ENCODE measurements at places on chromosomes 1 and 21.

- no peak for DNase-seq
These were observed 192.6 kb upstream of the FGGY start for GRCh38 chr1:59104191-59104760.

DNA sequence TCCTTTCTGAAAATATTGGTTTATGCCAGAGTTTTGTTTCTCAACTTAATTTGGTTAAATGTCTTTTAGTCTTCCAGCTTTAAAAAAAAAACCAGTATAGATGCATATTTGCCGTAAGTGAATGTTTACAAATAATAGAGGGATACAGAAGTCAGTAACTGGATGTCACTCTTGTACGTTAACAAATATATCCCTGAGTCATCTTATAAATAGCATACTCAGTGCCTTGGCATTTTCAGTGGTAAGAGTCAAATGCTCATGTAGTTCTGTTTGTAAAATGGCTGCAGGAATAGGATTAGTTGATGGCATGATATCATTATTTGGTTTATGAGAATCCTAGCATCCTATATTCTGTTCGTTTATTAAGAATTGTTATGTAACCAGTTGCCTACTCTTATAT is 55.4 kb downstream of the SPEN start:
- no peak for DNase-seq

DNA sequence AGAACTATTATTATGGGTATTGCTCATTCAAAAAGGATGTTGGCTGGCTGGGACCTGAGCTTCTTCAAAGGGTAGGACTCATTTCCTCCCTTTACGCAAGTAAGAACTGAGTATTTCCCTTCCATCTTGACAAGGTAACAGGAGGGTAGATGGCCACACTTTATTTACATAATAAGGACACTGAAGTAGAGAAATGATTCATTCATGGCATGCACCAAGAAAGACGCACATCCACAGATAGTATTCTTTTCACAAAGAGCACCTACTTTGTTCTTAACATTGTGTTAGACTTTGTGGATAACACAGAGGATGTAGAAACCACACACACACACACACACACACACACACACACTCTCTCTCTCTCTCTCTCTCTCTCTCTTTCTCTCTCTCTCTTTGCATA is 82.9 kb downstream of the FAM78B start:
- no peak for DNase-seq

DNA sequence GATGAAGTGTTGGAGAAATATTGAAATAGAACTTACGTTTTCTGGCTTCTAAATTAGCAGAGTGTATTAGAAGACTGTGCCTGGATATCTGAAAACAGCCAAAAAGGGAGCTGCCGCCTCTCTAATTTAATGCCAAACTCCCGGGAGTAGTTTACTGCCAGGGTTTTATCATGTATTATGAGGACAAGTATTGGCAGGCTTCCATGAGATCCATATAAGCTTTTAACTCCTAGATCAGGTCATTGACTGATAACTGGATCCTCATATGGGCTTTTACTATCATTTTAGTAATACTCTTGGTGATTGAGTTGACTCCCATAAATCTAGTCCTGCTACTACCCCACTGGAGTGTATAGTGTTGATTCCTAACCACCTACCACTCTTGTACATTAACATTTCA is 178.4 kb upstream of the CXADR start:
- peak; percentile 39 for DNase-seq

DNA sequence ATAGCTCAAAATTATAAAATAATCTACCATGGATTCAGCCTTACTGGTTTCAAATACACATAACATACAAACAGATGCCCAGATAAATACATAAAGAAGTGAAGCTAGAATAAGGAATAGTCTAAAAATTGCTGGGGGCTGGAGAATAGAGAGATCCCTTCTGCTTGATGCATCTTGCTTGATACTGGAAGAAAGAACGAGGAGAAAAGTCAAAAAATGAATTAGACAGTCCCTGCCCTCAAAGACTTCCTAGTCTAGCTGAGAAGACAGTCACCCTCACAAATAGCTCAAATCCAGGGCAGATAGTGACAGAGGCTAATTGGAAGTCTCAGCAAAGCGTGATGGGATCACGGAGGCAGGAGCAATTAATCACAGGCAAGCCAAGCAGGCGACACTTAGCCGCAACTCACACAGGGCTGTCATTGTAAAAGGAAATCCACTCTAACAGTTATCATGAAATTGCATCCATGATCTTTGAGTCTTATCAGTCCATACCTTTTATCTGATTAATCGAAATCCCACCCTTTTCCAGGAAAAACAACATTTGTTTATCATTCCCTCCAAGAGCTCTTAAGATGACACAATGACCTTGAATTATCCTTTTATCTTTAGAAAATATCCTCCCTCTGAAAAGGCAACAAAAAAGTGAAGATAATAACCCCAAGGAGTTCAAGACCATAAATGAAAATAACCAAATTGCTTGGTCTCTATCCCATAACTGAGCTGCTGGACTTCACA is 59.7 kb upstream of the TIAM1 start:
- DNase-seq, result peak; percentile 96

- DNase-seq, result no peak
These were observed 13.7 kb upstream of the ACADM start for GRCh38 chr1:75710832-75711231.

GRCh38 chr1:156560585-156561163 is 11.7 kb downstream of the IQGAP3 start:
- peak; percentile 96 for DNase-seq

DNA sequence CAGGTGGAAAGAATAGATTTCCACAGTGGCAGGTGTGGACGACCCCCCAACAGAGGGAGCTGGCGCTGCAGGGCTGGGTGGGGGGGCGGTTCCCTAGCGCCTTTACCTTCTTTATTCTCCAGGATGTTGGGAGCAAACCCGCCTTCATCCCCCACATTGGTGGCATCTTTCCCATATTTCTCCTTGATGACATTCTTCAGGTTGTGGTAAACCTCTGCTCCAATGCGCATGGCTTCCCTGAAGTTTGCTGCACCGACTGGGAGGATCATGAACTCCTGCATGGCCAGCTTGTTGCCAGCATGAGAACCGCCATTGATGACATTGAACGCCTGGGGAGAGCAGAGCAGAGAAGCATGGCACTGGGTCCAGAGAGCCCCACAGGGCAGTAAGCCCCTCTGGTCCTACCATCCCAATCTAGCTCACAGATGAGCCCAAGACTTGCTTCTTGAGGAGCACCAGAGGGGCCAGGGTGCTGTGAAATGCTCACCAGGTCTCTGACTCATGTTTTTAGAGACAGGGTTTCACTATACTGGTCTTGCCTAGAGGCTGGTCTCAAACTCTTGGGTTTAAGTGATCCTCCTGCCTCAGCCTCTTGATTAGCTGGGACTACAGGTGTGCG is 12.2 kb downstream of the ENO1 start:
- no peak for DNase-seq

- DNase-seq, result no peak
These were observed 94.8 kb downstream of the MIS18A start for GRCh38 chr21:32184065-32184464.

DNA sequence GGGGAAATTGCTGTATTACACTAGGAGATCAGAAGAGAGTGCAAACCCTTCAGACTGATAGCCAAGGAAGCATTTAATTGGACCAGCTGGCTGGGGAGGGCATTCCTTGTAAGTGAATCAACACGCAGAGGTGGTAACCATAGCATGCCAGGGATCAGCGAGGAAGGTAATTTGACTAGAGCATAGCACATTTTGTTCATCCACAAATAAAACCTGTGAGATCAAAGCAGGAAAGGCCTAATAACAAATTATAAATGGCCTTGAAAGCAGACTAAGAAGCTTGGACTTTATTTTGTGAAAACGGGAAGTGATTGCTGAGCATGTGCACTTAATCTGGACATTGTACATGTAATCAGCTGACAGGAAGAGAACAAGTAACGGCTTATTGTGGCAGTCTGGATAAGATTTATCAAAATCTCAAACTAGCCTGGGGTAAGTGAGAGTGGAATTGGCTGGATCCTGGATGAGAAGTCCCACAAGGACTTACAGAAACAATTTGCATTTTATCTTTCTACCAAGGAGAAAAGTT is 11.7 kb upstream of the CD55 start:
- DNase-seq, result peak; percentile 90
